Stimulated activated naive B cell treated with anti-CD40 and anti-IgM and Interleukin-4, amounts not matched to agents 10 μg/mL and 1 μg/mL and 100 μg/mL, for 72 hours (primary cell): ENCODE measurements at places on chromosomes 4 and X.
A peak's percentile ranks its signal among the peaks of the same experiment; 100 is the strongest.

GRCh38 chr4:186952709-186953108 lies 229.1 kb upstream of the FAT1 start:
- no peak for DNase-seq

DNA sequence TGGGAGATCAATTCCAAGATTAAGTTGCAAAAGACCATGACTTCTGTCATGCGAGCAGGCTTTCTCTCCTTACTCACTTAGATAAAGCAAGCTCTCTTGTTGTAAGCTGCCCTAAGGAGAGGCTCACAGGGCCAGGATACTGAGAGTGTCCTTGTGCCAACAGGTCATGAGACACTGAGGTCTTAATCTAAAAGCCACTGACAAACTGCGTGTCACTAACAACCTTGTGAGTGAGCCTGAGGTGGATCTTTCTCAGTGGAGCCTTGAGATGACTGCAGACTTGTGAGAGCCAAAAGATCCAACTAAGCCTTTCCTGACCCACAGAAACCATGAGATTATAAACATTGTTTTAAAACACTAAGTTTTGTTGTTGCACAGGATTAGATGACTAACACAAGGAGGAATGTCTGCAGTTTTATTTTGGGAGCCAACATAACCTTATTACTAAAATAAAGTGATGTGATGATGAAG lies 170.5 kb downstream of the SLC39A8 start:
- no peak for DNase-seq

DNA sequence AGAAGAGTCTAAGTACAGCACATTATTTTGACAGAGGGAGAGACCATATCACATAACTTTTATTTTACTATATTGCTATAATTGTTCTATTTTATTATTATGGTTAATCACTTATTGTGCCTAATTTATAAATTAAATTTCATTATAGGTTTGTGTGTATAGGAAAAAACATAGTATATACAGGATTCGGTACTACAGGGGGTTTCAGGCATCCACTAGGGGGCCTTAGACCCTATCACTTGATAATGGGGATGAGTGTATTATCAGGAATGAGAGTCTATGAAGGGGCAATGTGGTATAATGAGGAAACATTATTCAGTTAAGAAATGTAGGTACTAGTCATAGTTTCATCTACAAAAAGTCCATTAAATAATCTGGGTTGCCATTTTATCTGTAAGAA lies 833.1 kb downstream of the C4orf33 start:
- no peak for DNase-seq

- DNase-seq: no peak
Observed at GRCh38 chr4:3868211-3869173, 102.3 kb downstream of the ADRA2C start.

- DNase-seq: no peak
Observed at GRCh38 chrX:144219035-144219434, 335.2 kb downstream of the UBE2NL start.

DNA sequence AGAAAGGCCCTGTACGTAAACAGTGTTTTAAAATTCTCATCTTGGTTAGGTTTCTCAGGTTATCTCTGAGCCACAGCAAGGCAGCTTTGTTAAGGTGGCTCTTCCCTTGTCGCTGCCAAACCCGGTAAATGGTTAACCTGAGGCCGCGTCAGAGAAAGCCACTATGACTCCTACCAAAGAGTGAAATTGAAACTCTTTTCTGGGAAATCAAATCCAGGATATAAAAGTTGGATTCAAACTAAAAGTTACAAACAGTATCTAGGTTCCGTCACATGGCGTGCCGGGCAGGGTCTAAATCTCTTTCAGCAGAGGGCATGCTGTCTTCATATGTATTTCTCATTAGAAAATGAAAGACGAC lies 433 bp downstream of the MMAA start:
- DNase-seq: no peak

GRCh38 chr4:102849579-102850104 lies 19.1 kb upstream of the CISD2 start:
- DNase-seq: no peak

DNA sequence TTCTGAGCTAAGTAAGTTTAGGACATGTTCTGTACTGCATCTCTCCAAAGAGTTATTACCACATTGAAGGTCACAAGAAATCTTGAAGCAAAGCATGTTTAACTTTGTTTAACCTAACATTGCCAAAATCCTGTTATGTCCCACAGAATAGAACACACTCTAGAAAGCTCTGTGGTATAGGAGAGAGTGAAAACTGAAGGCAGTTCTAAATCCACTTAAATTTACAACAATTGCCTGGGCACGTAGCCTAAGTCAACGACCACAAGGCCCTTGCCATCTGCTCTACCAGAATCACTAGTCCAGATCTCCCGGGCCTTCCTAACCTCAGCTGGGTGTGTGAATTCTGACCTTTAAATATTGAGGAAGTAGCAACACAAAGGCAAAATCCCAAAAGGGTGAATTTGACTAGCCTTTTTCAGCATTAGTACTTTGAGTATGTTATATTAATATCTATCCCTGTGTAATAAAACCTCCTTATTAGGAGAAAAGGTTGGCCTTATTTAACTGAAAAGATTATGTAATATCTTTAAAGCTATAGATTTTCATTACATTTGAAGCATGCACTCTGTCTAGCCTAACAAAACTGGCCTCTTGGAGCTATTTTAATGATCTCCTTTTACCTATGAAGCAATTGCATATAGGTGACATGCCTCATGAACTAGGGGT lies 4.5 kb upstream of the MAML3 start:
- no peak for DNase-seq

DNA sequence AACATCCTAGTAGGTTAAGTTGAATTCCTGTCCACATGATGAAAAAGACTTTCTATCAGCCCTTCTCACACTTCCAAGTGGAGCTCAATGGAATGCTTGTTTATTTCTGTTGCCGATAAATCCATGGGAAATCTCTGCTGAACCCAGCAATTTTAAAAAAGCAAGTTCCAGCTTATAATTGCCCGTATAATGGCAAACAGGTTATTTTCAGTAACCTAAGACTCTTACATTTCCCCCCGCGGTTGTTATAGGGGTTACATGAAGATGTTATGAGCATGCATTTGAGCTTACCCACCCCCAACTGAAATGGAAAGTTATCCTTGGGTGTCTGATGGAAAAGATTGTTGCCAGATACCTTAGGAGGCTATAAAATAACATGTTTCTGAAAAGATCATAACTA lies 136.2 kb downstream of the PALLD start:
- DNase-seq: no peak

DNA sequence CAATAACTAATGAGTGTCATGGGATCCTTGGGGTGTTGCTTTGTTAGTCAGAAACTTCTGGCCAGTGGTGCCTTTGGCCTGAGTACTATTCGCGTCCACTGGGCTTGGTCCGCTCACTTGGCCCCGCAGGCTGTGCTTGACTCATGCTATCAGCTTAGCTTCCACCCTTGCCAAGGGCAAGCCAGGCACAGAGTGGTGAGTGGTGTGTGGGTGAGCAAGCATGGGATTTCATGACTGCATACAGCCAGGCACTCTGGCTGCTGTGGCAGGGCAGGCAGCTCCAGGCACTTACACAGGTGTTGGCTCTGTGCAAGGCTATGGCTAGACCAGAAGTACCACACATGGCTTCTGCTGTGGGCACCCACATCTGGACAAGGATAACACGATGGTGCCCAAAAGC lies 1026.3 kb downstream of the PCDH19 start:
- no peak for DNase-seq

- no peak for DNase-seq
Observed at GRCh38 chr4:141132072-141132708, 1.1 kb downstream of the RNF150 start.

- DNase-seq: no peak
Observed at GRCh38 chr4:78369679-78370078, 181.9 kb upstream of the ANXA3 start.

DNA sequence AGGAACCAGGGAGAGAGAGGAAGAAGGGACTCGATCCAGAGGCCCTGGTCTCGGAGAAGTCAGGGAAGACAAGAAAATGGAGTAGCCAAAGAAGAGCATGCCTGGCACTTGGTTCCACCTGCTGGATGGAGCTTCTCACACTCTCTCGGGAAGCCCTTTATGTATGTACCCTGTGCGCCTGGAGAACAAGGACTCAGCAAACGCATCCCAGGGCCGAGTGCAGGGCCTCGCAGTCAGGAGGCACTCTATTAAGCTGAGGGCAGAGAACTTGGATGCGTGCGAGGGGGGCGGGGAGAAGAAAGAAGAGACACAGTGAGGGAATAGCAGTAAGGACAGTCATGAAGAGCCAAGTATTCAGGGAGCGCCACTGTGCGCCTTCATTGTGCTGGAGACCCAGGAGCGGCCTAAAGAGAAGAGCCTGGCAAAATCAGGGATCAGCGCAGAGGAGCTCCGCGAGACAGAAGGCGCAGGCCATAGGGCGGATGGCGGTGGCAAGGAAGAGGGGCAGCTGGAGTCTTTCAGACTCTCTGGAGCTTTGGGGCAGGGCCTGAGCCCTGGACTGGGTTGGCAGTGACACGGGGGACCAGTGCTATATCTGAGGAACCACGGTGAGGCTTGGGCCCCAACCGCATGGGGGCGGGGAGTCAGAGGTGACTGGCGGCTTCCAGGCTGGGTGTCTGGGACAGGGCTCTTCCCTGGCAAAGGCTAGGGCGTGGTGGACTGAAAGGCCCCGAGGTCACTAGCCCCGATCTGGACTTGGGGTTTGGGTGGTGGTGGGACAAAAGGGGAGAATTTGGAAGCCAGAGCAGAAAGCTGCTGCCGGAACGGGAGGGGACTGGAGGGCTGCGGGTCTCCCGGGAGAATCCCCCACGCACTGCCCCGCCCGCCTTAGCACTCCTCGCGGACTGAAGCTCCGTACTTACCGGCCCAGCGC lies 1.9 kb upstream of the SEPTIN6 start:
- no peak for DNase-seq

DNA sequence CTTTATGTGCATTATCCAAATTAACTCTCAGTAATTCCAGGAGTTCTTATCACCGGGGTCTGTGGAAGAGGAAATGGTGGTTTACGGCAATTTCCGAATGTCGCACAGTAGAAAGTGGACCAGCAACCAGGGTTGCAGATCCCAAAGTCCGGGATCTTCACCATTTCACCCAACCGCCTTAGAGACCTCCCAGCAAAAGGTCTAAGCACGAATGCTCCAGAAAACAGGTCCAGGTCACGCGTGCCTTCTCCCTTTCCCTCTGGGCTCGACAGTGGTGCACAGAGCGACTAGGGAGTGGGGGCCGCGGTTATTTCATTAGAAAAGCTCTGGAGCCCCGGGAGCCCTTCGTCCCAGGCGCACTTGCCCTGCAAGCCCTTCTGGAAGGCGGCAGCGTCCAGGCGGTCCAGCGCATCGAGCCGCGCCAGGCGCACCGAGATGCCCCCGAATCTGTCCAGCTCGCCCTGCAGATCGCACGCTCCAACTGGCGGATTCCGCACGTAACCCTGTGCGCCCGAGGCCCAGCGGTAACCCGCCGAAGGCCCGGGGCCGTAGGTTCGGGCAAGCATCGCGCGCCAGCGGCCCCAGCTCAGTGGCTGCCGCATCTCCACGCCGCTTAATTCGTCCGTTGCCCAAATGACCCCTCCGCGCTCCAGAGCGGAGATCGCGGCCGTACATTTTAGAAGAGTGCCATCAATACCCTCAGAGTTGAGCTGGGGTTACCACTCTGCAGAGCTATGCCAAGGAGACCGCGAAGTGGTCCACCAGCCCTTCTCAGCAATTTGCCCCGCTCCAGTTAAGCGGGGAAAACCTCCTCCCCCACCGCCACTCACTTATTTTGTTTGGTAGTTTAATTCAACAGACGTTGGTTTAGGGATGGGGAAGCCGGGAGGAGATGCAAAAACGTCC lies at the start of gene NUDT6:
TSS of gene NUDT6 (minus strand) at position 627 of the 906 bp plus-strand sequence. CDS start at position 602, 25 bp downstream.
- peak; percentile 30 for DNase-seq

DNA sequence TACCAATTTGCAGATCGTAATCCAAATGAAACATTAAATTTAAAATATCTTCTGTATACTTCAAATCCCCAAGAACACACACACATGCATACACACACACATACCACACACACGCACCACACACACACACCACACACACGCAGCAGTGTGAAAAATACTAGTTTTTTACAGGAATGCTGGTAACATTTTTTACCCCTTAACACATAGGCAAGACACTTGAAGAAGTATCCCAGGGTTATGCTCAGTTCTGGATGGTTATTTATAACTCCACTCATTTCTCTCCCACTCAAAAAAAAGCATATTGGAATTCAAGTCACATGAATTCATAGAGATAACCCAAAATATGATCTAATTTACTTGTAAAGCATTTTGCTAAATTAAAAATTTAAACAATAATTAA lies 325.5 kb upstream of the SLC7A11 start:
- no peak for DNase-seq

DNA sequence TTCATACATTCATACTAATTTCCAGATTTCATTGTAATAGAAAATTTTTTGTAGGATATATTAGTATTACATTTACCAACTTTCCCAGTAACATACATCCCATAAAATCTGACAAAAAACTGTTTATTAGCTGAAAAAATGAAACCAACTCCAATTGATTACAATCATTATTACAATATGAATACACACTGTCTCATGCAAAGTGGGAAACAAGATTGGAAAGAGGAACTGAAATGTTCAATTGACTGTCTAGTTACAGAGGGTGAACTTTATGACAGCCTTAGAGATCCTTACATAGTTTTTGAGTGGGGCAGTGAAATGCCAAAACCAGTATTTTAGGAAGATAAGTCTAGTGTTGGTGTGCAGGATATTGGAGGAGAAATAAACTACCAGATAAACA lies 2.3 kb upstream of the AMBN start:
- no peak for DNase-seq

- no peak for DNase-seq
Observed at GRCh38 chrX:40933706-40934425, 151.4 kb upstream of the USP9X start.

DNA sequence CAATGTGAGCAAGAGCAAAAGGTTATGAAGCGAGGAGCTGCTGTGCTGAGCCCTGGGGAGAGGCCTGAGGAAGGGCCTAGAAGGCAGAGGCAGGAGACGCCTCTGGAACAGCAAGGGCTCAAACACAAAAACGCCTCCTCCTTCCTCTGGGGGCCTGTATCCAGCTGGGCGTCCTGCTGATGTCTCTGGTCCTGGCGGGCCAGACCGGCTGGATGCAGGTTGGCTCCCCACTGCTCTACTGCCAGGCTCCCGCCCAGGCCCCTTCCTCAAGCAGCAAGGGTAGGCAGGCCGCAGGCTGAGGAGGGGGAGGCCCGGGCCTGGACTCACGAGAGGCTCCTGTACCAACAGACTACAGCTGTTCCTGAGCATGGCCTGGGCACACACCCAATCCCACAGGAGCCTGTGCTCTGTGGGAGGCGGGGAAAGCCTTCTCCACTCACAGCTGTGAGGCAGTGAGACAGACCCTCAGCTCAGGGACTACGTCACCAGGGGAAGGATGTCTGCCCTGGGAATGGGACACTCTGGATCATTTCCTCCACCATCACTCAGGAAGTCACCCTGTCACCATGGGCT lies 2.3 kb downstream of the HAUS7 start:
- no peak for DNase-seq
